ENCODE measurements at places on chromosomes 16 and 17.

DNA sequence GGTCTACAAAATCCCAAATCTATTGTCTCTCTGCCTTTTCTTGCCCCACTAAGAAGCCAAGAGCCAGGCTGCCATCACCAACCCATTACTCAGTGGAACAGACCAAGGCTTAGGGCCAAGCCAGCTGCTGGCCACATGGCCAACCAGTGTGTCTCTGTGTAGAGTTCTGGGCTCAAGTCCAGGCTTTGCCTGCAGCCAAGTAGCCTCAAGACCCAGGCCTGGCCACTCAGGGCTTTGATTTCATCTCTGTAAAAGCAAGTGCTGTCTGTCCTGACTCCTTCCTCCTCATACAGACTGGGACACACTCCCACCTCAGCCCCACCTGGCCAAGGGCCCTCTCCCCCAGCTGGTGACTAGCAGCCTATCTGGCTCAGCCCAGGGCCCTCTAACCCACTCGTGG, 14.6 kb downstream of the SREBF1 start:
- DNase-seq = peak; percentile 72

DNA sequence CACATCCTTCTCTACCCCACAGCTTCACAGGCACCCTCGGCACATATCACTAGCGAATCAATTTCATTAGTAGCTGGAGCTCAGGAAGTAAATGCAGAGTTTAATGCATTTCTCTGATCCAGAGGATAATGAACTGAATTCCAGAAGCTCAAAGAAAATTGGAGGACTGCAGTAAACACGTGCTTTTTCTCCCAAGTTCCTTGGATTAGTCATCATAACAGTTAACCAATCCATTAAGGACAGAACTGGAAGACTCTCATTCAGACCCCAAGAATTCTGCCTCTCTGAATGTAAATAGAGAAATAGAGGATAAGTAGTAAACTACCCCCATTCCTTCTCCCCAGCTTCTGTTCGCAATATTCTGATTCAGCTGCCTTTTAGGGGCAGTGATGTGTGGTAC, 40.7 kb downstream of the DUSP14 start:
- DNase-seq = peak; percentile 33

DNA sequence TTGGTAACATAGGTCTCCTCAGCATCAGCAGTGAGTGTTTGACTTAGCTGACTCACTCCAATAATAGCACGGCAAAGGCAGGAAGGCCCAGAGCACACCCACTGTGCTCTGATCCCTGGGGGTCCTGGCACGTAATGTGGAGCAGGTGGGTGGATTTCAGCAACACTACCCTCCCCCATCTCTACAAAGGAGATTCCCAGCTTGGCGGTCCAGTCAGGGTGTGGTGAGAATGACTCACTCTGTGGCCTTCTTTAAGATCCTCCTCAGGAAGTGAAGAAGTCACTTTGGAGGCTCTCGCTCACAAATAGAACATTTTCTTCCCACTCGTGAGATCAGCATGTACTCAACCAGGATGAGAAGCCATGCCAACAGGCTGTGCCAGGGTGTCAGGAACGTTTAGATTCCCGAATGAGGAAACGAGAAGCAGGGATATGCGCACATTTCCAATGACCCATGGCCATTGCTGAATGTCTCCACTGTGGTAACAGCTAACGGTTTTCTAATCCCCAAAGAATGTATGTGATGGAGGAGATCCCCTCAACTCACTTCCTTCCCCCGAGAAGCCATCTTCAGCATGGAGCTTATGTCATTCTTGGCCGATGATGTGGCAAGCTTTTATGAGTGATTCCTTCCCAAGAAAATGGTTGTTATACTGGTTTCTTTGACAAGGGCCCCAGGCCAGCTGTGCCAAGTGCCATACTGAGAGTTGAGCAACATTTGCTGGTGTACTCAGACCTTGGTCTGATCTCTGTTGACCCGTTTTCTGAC, 365.2 kb downstream of the C16orf95 start:
- DNase-seq = peak; percentile 97

DNA sequence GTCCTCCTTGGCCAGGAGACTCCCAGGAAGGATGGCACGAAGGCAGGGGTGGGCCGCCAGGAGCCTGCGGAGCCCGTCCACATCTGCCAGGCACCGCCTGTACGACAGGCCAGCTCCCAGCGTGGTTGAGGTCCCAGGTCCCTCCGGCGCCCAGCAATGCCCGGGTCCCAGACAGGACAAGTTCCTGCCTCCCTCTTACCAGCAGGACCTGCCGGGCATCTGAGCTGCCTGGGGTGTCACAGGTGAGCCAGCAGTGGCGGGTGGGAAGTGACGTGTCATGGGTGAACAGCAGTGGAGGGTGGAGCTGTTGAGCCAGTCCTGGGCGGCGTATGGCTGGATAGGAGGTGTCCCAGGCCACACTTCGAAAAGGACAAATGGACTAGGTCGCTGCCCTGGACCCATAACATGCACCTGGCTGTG, 15.7 kb upstream of the BAHCC1 start:
- DNase-seq = no peak

DNA sequence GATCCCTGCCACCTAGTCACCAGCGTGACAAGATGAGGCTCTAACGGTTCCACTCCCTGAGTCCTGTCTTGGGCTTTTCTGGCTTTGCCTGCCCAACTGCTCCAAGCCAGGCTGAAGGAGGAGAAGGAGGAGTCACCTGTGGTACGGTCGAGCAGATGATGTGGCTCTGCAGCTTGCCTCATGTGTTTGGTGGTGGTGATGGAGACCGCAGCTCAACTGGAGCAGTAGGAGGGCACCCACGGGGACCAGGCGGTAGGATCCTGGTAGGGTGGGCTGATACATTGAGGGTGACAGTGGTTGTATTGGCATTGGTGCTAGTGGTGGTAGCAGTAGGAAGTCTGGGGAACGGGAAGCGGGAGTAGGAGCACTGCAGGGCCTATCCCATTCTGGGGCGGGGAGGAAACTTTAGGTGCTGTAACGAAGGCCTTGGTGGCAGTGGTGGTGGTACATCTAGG, 202.8 kb upstream of the WSB1 start:
- no peak for DNase-seq

DNA sequence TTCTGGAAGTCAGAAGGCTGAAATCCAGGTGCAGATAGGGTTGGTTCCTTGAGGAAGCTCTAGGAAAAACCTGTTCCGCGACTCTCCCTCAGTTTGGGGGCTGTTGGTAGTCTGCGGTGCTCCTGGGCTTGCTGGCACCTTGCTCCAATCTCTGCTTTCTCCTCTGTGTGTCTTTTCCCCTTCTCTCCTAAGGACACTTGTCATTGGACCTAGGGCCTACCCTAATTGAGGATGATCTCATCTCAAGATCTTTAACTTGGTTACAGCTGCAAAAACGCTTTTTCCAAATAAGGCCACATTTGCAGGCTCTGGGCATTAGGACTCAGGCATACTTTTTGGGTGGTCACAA, 12.9 kb upstream of the CACNG4 start:
- DNase-seq = no peak

All from HFFc6 (cell line).